Progenitor cell of endocrine pancreas (in vitro differentiated cells): ENCODE measurements at places on chromosomes 7 and 10. TPM values are rescaled to one million over a fixed set of nuclear protein-coding genes. Genes with fewer than 3 reads are reported as not detected.
A peak's percentile ranks its signal among the peaks of the same experiment; 100 is the strongest.

The DTX2 gene
- total RNA-seq = 38.2 and 55.6 TPM in 2 replicates

- H3K27me3 ChIP-seq = no peaks in the 10 kb centered on the region
- no peak for DNase-seq
- H3K4me3 ChIP-seq = no peak overlapping the region
- H3K36me3 ChIP-seq = peaks cover 8% of the 10 kb centered on the region
- peaks cover 13% of the 10 kb centered on the region for H3K4me1 ChIP-seq
These were observed 141.8 kb upstream of the FGFR2 start for GRCh38 chr10:121740069-121740468.

GRCh38 chr7:116354171-116354545 is 143.8 kb downstream of the TES start:
- no peaks in the 10 kb centered on the region for H3K27me3 ChIP-seq
- DNase-seq = no peak
- peaks cover 17% of the 10 kb centered on the region for H3K4me1 ChIP-seq
- no peaks in the 10 kb centered on the region for H3K36me3 ChIP-seq

DNA sequence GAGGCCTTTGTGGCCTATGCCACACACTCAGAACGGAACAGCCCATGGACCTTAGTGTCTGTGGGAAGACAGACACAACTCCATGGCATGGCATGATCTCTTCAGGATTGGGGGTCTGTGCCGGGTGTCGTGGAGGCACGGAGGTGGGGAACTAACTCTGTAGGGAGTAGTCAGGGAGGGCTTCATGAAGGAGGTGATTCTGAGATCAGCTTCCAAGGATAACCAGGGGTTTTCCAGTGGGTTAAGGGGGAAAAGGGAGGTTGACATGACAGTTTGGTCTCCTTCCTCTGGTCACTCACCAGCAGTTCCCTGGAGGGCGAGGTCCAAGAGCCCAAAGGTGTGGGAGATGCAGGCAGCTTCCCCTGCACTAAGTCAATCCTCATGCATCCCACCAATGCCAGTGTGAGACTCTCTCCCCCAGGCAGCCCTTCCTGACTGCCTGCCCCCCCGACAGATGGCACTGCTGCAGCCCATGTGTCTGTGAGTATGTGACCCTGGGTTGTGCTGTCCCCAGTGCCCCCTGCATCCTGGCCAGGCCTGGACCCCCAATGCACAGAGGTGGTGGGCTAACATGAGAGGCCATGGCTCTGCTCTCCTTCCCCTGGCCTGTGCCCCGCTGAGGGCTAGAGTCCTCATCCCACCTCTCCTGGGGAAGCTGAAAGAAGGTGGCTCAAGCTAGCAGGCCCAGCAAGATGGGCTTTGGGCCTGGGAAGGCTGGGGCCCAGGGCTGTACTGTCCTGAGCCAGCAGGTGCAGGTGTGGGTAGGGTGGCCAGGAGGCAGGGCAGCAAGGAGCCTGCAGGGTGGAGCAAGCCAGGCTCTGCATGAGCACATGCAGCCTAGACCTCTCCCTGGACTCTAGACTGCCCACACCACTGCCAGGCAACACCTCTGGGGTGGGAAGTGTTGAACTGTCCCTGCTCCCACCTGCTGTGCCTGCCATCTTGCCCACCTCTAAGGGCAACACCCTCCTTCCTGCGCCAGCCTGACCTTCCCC is 39.7 kb downstream of the RASGEF1A start:
- no peak overlapping the region for H3K27ac ChIP-seq
- H3K36me3 ChIP-seq = no peaks in the 10 kb centered on the region
- peaks cover 3% of the 10 kb centered on the region for H3K4me1 ChIP-seq
- H3K27me3 ChIP-seq = peaks cover 62% of the 10 kb centered on the region

DNA sequence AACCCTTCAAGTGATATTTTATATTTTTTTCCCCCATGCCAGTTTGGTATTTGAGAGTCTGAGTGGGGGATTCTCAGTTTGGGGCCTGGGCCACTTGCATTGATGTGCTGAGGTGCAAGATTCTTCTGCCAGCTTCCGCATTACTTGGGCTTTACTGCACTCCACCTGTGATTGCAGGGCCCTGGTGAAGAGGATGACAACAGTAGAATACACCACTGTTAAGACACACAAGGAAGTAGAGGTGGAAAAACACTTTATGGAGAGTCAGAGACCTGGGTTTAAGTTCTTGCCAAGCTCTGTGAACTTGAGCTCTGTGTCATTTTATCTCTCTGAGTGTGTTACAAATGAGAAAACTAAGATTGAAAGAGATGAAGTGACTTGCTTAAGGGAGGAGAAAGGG is 209.4 kb downstream of the LRMDA start:
- H3K27me3 ChIP-seq = peaks cover 26% of the 10 kb centered on the region
- H3K4me3 ChIP-seq = no peak overlapping the region
- no peak overlapping the region for H3K27ac ChIP-seq
- H3K36me3 ChIP-seq = no peaks in the 10 kb centered on the region
- peaks cover 9% of the 10 kb centered on the region for H3K4me1 ChIP-seq

The FBXO24 gene
- total RNA-seq = 0.41 and 1.2 TPM in 2 replicates

GRCh38 chr7:28847681-28848080 is 110.4 kb downstream of the TRIL start:
- H3K36me3 ChIP-seq = no peaks in the 10 kb centered on the region
- peaks cover 19% of the 10 kb centered on the region for H3K4me1 ChIP-seq
- DNase-seq = no peak
- no peak overlapping the region for H3K27ac ChIP-seq
- H3K4me3 ChIP-seq = no peak overlapping the region

DNA sequence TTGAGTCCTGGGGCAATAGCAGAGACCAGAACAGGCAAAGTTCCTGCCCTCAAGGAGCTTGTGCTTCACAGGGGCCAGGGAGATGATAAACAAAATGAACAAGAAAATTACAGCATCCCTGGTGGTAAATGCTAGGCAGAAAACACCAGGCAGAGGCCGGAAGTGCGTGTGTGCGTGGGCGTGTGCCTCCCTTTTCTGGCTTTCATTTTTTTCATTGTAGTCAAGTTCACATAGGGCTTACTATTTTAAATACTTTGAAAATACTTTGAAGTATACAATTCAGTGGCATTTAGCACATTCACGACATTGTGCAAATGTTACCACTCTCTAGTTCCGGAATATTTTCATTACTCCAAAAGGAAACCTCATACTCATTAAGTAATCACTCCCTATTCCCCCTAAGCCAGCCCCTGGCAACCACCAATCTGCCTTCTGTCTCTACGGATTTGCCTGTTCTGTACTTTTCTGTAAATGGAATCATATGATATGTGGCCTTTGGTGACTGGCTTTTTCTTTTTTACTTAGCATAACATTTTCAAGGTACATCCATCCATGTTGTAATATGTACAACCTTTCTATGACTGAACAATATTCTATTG is 88.1 kb upstream of the PDCD4 start:
- no peak for DNase-seq
- H3K27ac ChIP-seq = peak overlapping the region; percentile 27
- no peak overlapping the region for H3K4me3 ChIP-seq
- peaks cover 29% of the 10 kb centered on the region for H3K4me1 ChIP-seq
- H3K27me3 ChIP-seq = peaks cover 2% of the 10 kb centered on the region
- H3K36me3 ChIP-seq = no peaks in the 10 kb centered on the region

The ADARB2 gene
- 1.3 and 1.5 TPM in 2 replicates for total RNA-seq
